ENCODE measurements at places on chromosomes 1 and 21.

DNA sequence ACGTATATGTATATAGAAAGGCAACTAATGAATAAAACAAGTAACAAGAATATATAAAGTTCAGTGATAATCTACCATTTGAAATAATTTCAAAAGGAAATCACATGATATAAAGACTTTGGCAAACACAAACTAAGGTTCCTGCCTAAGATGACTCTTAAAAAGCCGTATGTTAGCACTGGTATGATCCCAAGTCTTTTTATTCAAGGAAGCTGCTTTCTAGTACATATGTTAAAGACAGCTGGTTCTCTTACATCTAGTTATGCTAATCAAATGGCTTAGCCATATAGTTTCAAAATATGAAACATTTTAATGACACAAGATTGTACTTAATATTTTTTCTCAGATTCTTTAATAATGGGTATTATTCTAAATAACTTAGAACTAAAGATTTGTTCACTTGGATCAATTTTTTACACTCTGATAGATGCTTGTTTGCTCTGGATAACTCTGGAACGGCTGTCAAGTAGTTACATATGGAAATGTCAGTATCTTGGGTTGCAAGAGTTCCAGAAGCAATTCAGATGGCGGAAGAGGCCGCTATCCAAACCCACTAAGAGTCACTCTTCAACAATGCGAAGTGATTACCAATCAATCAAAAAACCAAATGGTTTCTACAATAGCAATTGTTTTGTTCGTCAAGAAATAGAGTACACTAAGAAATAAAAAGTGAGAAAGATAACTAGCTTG lies 21.4 kb downstream of the STX6 start:
- no peak for DNase-seq

GRCh38 chr1:21865609-21865942 lies 53.5 kb downstream of the LDLRAD2 start:
- DNase-seq, result no peak

- no peak for DNase-seq
Observed at GRCh38 chr1:41671116-41671755, 186.8 kb upstream of the EDN2 start.

DNA sequence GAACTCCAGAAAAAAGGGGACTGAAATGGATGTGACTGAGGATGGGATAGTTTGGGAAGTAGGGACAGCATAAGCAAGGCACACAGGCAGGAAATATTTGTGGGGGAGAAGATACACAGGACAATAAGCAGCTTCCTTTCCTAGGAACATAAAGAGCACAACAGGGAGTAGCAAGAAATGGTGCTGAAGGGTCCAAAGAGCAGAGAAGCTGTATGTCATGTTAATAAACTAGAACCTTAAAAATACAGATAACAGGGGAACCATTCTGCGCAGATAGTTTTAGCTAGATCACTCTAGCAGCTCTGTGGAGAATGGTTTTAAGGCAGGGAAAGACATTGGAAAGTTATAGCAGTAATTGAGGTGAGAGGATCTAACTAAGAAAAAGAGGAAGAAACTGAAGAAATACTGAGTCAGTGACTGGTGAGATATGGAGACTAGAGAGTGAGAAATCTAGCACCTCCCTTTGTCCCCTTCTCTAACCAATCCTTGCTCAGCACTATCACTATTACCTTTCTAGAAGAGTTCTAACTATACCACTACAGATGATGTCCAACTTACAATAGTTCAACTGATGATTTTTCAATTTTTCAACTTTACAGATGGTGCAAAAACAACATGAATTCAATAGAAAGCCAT lies 95.0 kb downstream of the CDC42BPA start:
- no peak for DNase-seq

GRCh38 chr1:47522935-47523834 lies 85.3 kb downstream of the FOXD2 start:
- no peak for DNase-seq
